T1000 (cell line): ENCODE measurements at places on chromosomes 7 and 10.

- DNase-seq, result no peak
Observed at GRCh38 chr7:137771679-137772078, 75.1 kb downstream of the DGKI start.

DNA sequence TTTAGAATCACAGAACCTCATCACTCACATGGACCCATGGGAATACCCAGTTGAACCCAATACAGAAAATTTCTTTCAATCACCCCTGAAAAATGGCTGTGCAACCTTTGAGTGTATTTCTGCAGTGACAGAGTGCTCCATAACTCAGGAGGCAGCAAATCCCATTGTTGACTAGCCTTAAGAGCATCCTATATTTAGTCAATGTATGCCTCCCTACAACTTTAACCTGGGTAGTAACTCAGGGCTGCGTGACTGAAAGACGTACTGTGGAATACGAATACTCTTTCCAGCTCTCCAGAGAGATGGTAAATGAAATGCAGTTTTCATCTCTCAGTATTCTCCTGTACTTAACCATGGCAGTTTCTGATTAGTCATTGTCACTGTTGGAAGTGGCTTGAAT, 573.0 kb upstream of the POM121L12 start:
- DNase-seq, result no peak

DNA sequence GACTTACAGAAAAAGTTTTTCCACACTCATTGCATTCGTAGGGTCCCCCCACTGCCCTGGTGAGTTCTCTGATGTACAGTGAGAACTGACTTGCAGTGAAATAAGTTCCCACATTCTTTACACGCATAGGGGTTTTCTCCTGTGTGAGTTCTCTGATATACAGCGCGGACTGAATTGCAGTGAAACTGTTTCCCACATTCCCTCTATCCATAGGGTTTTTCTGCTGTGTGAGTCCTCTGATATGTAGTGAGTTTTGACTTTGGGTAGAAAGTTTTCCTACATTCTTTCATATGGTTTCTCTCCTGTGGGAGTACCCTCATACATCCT, 147.0 kb downstream of the GLRX3 start:
- DNase-seq, result no peak

DNA sequence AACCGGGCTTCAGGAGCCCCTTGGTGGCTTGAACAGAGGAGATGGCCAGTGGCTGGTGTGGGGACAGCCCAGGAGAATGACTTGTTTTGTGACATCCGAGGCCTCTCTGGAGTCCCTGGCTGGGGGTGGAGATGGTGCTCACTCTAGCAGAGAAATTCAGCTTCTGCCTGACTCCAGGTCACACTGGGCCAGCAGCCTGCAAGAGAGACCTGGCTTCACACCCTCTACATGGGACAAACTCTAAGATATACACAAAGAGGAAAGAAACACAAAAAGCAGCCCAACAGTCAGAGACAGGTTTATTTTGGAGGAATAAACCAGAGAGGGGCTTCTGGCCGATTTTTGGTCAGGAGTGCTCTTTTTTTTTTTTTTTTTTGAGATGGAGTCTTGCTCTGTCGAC, 132.8 kb downstream of the ELFN1 start:
- no peak for DNase-seq

GRCh38 chr10:49559476-49559875, 20.6 kb upstream of the ERCC6 start:
- DNase-seq, result no peak

DNA sequence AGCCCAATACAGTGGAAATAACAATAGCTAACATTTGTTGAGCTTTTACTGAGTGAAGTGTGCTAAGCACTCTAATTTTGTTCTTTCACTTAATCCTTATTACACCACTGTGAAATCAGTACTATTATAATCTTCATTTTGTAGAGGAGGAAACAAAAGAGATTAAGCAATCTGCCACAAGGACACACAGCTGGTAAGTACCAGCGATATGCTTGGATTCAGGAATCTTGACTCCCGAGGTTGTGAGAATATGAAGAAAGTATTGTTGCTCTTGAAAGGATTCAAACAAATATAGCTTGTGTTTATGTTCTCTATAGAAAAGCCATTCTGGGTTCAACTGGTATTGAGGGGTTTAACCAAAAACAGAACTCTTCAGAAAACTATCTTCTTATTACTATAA, 93.7 kb upstream of the HECTD2 start:
- DNase-seq, result no peak

- no peak for DNase-seq
Observed at GRCh38 chr7:36286226-36286625, 103.4 kb upstream of the ANLN start.

- no peak for DNase-seq
Observed at GRCh38 chr7:5495581-5496375, 72.1 kb upstream of the TNRC18 start.

- no peak for DNase-seq
Observed at GRCh38 chr7:26369593-26369992, 77.9 kb downstream of the SNX10 start.

- DNase-seq, result no peak
Observed at GRCh38 chr7:79352323-79352722, 101.1 kb downstream of the MAGI2 start.

- no peak for DNase-seq
Observed at GRCh38 chr7:2162959-2163358, 69.8 kb downstream of the MAD1L1 start.

DNA sequence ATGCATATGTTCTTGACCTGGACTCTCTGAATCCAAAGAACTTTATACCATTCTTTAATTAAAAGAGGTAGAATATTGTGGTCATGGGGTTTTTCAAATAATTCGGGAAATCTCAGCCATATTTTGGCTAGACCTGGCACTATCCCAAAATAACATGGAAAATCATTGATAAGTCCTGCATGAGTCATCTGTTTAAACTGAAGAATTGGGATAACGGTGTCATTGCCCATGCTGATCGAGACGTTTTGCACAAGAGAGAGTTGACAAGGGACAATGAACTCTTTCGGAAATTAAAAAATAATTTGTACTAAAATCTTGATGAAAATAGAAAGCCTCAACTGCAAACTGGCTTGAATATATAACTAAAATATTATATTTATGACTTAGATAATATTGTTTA, 19.9 kb upstream of the ABCB4 start:
- no peak for DNase-seq

DNA sequence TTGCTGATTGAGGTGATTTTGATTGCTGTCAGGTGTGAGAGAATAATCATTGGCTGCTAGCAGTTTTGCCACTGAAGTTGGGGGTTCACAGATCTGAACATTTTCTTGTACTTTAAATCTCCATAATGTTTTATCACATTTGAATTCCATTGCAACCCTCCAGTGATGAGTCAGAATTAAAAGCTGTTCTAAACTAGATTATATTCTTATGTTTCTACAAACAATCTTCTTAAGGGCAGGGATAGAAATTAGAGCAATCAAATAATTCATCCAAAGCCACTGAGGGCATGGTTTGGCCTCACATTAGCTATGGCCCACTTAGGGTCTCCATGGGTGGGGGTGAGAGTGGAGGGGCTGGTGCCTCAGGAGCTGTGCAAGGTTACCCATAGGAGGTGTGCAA, 53.0 kb upstream of the RPA3 start:
- no peak for DNase-seq

DNA sequence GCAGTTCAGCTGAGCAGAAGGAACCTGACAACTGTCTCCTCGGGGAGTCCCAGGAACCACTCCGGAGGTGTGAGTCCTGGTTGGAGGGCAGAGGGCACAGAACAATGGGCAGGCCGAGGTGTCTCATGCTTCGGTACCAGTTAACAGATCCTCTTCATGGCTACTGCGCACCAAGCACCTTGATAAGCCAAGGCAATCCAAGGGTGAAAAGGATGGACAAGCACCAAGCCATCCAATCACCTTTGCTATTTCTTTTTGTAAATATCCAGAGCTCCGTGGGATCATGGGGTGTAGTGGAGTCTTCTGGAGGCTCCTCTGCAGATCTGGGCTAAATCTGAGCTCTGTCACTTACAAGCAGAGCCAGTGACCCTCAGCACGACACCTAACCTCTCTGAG, 233.5 kb downstream of the WDR11 start:
- DNase-seq, result no peak

DNA sequence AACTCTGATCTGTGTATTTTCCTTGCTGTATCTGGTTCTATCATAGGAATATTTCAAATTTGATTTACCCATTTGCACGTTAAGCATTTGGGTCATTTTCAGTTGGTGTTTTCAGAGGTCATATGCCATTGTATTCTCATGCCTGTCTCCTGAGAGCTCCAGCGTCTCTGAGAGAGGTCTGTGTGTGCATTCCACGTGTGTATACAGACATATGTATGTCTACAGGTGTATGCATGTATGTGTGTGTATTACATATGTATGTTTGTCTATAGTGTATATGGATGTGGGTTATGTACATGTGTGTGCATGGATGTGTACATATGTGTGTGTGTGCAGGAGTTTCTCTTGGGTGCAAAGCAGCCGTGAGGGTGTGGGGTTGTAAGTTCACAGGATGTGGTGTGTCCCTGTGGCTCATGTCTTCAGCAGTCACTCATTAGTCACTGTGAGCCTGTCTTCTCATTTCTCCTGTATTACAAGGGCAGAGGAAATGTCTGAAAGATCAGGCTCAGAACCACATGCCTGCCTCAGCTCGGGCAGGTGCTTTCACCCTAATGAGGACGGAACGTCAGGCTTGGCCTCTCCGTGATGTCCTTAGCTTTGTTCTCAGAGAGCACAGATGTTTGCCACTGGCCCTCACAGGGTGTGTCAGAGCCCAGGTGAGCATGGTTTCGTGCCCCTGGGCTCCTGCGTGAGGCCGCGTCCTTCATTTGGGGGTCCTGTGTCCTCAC, 101.6 kb downstream of the NKX6-2 start:
- DNase-seq, result no peak

DNA sequence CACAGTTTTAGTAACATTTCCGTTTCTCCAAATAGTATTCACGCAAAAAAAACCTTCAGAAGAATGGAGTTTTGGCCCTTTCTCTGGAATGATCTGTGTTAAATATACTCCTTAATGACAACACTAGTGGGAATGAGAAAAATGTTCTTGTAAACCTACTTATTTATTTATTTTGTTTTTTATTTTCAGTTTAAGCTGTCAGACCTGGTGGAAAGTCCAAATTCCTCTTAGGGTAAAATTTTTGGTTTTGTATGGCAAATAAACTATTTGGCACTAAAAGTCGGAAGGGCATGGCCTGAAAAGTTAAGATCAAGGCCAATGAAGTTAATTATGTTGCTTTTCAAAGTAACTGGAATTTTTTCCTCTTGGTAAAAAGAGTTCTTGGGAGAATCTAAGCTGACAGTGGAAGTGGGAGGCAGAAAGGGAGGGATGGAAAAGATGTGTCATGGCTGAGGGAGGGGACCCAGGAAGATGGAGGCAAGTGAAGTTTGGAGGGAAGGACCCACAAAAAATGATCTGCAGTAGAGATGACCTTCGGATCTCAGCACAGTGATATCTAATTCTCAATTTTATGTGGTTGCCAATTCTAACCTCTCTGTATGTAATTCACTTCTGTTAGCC, 33.5 kb upstream of the VPS41 start:
- DNase-seq, result no peak

DNA sequence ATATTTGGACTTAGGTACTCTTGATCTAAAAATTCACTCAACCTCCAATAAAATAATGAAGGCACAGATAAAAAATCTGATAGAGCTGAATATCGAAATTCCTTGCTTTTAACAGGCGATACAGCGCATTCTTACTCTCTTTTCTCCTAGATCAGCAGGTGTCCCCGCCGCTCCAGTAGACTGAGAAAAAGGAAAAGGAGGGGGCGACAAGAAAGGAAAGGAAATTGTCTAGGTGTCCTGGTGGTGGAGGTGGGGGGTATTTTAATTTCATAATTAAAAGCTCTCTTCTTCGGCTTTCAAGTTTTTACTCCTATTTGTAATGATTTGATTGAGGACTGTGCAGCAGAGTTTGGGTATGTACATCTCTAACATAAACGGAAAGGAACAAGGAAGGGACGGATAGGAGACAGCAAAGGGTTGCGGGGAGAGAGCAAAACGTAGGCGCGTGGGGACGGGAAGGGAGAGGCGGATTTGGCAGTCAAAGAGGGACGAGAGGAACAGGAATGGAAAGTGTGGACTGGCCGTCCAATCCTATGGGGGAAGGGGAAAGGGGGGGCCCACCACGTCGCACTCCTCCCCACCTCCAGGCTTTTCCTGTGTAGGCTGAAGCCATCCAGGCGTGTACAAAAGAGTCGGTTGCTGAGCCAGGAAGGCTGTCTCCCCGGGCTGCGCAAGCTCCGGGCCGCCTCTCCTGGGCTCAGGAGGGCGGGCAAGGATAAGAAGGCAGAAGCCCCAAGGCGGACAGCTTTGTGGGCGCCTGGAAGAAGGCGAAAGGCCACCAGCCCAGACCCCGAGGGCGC, 875 bp upstream of the HECTD2 start:
- no peak for DNase-seq

GRCh38 chr7:115548756-115549155, 481.8 kb downstream of the TFEC start:
- no peak for DNase-seq

DNA sequence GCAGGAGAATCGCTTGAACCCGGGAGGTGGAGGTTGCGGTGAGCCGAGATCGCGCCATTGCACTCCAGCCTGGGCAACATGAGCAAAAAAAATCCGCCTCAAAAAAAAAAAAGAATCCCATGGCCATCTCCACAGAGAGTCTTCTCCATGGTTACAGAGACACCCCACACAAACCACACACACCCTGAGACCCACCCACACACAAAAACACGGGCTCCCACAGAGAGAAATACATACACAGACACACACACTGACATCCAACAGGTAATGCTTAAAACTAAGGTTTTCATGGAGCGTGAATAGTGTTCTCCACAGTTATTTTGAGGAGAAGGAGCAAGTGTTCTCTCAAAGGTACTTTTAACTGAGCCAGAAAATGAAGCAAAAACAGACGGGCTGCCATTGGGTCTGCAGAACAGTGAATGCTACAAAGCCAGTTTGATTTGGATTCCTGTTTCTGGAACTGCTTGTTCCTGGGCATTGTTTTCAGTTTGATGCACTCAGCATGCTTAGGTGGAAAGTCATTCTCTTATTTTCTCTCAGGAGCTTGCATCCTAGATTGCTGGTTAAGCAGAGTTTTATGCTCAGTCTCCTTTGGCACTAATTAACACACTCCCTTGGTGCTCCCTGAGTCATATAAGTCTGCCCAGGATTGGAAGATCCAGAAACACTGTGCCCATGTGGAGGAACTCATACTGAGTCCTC, 15.4 kb downstream of the AHCYL2 start:
- DNase-seq, result no peak

DNA sequence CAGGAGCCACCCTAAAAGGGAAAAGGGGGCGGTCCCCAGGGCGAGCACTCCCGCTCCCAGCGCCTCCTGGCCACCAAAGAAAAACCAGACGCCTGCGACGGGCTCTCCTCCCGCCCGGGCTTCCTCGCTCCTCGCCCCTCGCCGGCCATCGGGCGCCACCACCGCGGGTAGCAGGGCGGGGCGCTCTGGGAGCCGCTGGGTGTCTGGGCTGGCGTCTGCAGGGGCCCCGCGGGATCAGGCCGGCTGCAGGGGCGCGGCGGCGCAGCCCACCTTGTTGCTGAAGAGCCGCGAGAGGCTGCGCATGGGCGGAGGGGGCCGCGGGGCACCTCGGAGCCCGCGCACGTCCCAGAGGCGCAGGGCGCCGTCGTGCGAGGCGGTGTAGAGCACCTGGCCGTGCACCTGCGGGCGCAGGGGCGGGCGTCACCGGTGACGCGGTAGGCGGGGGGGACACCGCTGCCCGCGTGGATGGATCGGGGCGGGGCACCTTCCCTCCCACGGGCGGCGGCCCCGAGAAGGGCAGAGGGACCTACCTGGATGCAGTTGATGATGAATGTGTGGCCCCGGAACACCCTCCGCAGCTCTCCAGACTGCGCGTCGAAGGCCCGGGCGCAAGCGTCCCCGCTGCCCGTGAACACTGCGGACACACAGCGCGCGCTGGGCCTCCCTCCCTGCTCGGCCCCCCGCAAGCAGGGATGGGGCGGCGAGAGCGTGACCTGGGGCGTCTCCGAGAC, 28.3 kb downstream of the WDR86 start:
- DNase-seq, result no peak
